ENCODE measurements at places on chromosomes 5 and 9.
A peak's percentile ranks its signal among the peaks of the same experiment; 100 is the strongest.

GRCh38 chr5:55604611-55605067 lies 69.9 kb upstream of the PLPP1 start:
- DNase-seq, result peak; percentile 40

DNA sequence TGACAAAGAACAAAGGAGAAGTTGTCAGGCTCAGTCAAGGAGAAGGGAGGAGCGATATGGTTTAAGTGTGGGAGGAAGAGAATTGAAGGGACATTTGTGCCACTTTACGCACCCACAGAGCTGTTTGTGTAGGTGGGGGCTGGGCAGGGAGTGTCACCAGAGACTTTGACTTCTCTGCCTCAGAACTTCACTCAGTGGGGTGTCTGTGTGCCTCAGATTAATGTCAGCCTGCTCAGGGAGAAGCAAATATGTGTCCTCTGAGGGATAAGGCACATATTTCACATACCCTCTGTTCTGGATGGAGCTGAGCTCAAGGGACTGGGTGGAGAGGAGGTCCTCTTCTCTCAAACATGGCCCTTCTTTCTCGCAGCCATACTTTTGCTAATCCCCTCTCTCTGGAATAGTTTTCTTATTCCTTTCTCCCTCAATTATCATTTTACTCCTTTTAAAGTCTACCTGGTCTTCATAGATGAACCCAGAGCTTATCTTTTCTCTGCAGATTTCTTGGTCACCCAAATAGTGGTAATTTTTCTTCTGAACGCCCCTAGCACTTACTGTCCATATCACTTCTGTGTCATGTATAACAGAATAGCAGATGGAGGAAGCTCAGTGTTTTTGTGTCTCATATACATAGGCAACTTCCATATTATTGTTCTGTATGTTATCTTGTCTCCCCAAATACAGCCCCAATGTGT lies 77.0 kb downstream of the IQGAP2 start:
- DNase-seq, result no peak

GRCh38 chr5:65858316-65858715 lies 68.1 kb upstream of the ERBIN start:
- DNase-seq, result no peak

- DNase-seq, result no peak
Observed at GRCh38 chr5:35237580-35238376, 7.5 kb upstream of the PRLR start.

Data from GM04503 (cell line).